Activated T-cell treated with anti-CD3 and anti-CD28 coated beads, Interleukin-2, amount 50 U/mL, for 72 hours (primary cell): ENCODE measurements at places on chromosomes 12 and 14. TPM values are rescaled to one million over a fixed set of nuclear protein-coding genes. Genes with fewer than 3 reads are reported as not detected.

- no peaks in the 10 kb centered on the region for H3K36me3 ChIP-seq
- H3K4me1 ChIP-seq: no peaks in the 10 kb centered on the region
- H3K4me3 ChIP-seq: no peak overlapping the region
- no peak for DNase-seq
Observed at GRCh38 chr12:22755629-22756028, 130.7 kb downstream of the ETNK1 start.

GRCh38 chr12:6263931-6264330, 46.6 kb upstream of the PLEKHG6 start:
- no peaks in the 10 kb centered on the region for H3K27me3 ChIP-seq
- DNase-seq: no peak
- no peaks in the 10 kb centered on the region for H3K36me3 ChIP-seq
- H3K4me3 ChIP-seq: no peak overlapping the region

DNA sequence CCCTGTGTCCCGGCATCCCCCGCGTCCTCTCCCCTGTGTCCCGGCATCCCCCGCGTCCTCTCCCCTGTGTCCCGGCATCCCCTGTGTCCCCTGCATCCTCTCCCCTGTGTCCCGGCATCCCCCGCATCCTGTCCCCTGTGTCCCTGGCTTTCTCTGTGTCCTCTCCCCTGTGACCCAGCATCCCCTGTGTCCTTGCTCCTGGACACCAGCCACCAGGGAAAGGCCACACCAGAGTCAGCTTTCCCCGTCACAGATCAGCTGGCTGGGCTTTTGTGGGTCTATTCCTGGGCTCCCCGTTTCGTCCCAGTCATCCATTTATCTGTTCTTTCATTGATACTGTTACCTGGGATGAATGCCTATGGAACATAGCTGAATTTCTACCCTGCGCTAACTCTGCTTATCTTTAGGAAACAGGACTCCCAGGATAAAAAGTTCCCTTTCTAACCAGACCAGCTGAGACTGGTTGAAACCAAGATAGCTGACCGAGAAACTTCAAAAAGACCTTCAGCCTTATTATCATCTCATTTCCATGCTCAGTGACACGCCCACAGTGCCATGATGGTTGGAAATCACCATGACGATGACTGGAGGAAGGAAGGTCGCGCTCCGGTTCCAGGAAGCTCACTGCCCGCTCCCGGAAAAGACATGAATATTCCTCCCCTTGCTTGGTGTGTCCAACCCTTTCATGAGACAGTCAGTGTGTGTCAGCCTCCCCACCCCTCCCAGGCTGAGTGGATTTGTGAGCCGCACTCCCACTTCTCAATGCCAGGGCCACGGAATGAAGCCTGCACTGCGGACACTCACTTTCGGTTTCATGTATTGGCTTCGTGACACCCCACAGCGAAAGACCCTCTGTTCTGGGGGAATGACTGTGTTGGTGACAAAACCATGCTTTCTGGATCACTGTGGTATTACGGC, 276.4 kb upstream of the SFSWAP start:
- no peak overlapping the region for H3K27ac ChIP-seq
- no peak overlapping the region for H3K4me3 ChIP-seq
- peaks cover 15% of the 10 kb centered on the region for H3K27me3 ChIP-seq
- no peaks in the 10 kb centered on the region for H3K4me1 ChIP-seq
- no peaks in the 10 kb centered on the region for H3K36me3 ChIP-seq
- DNase-seq: no peak

DNA sequence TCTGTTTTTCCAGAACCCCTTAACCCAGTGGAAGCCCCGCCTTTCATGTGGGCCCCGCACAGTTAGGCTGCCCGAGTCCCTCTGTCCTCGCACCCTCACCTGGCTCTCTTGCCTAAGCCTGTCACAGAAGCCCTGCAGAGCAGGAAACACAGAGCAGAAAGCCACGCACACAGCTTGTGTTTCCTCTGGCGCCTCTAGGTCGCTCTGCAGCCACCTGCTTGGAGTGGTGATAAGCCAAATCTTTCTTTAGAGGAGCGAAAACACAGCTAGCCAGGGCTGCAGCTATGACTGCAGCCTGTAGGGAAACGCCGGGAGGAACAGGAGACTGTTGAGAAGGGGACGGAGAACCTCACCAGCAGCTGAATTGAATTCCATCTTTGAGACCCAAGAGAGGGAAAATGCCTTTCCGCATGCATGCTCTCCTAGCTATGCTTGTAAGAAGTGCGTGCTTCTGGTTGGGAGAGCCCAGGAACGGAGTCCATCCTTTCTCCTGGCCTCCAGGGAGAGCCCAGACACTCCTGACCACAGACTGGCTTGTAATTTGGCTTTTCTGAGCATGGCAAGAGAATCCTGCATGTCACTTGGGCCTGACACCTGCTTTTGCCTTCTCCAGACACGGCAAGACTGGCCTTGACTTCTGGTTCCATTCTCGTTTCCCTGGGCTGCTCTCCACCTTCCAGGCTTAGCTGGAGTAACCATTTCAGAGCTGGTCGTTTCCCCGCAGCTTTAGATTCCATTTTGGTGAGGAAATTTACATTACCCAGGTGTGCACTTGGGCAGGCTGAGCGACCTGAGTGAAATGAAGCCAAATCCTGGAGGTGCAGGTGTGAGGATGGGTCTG, 301.6 kb downstream of the CACNA1C start:
- no peak for DNase-seq
- peaks cover 38% of the 10 kb centered on the region for H3K27me3 ChIP-seq
- H3K27ac ChIP-seq: no peak overlapping the region
- H3K36me3 ChIP-seq: no peaks in the 10 kb centered on the region
- peaks cover 22% of the 10 kb centered on the region for H3K4me1 ChIP-seq

DNA sequence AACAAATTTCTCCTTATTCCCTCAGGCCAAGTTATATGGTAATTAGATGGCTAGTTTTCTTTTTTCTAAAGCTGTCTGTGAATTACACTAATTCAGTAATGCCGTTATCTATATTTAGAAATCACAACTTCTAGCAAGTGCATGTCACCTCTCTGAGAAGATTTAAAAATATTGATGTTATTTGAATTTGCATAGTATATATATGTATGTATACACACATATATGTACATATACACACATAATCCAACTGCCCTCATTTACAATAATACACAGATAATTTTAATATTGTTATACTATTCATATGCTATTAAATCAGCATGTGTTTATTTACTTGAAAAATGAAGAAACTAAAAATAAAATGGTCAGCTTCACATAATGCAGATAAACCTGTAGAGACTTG, 563.9 kb downstream of the SLC16A7 start:
- H3K27ac ChIP-seq: no peak overlapping the region
- no peaks in the 10 kb centered on the region for H3K4me1 ChIP-seq
- H3K36me3 ChIP-seq: no peaks in the 10 kb centered on the region
- no peak overlapping the region for H3K4me3 ChIP-seq
- no peaks in the 10 kb centered on the region for H3K27me3 ChIP-seq
- DNase-seq: no peak

- no peak overlapping the region for H3K4me3 ChIP-seq
- H3K36me3 ChIP-seq: no peaks in the 10 kb centered on the region
- no peaks in the 10 kb centered on the region for H3K27me3 ChIP-seq
- H3K4me1 ChIP-seq: no peaks in the 10 kb centered on the region
- H3K27ac ChIP-seq: no peak overlapping the region
Observed at GRCh38 chr14:81235096-81235495, 14.3 kb upstream of the GTF2A1 start.

DNA sequence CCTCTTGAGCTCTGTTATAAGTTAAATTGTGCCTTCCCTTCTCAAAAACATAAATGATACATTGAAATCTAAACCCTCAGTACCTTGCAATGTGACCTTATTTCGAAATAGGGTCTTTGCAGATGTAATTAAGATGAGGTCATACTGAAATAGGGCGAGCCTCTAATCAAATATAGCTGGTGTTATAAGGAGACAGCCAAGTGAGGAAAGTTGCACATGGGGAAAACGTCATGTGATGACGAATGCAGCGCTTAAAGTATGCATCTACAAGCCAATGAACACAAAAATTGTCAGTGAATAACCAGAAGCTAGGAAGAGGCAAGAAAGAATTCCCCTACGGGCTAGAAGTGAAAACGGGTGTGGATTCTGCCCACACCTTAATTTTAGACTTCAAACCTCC, 305.2 kb upstream of the FOXG1 start:
- no peaks in the 10 kb centered on the region for H3K4me1 ChIP-seq
- H3K27ac ChIP-seq: no peak overlapping the region
- no peaks in the 10 kb centered on the region for H3K36me3 ChIP-seq
- H3K27me3 ChIP-seq: no peaks in the 10 kb centered on the region
- no peak overlapping the region for H3K4me3 ChIP-seq
- DNase-seq: no peak

DNA sequence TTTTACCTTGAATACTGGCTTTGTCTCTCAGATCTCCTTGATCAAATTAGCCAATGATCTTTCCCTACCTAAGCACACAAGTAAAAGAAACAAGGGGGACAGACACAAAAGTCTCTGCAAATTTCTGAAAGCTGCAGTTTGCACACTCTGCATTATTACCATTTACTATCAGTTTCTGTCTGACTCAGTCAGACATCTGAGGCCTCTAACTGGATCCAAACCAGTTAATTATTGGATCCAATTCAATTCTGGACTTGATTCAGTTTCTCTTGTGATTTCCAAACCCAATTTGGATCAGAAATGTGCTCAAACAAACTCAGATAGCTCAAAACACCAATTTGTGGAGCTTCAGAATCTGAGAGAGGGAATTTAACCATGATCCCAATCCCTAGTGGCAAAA, 16.6 kb downstream of the SSTR1 start:
- H3K36me3 ChIP-seq: no peaks in the 10 kb centered on the region
- DNase-seq: no peak
- no peaks in the 10 kb centered on the region for H3K27me3 ChIP-seq

DNA sequence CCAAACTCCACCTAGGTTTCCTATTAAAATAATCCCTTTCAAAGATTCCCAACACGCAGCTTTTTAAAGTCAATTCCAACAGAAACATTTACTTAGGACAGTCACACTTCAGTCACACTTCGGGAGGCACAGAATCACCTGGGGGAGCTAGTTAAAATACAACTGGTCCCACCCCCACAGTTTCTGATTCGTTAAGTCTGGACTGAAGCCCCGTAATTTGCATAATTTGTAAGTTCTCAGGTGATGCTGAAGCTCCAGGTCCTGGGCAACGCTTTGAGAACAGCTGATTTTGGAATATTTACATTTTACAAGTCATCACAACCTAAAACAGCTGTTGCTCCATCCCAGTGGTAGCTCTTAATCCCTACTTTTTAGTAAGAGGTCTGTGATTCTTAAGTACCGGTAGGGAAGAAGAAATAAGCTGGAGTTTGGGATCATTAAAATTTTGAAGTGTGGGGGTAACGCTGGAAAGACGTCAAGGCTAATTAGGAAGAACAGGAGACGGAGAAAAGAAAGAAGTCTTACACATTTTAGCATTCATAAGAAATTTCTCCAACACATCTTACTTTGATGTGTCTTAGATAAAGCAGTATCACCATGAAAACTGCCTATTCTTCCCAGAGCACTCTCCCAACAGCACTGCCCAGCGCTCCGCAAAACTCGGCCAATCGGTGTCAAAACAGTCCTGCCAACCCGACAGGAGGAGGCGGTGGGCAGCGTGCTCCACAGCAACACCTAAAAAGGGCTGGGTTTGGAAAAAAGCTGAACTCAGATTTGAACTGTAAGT, 1.1 kb downstream of the IPO8 start:
- H3K4me1 ChIP-seq: peaks cover 42% of the 10 kb centered on the region
- peaks cover 3% of the 10 kb centered on the region for H3K36me3 ChIP-seq
- peak overlapping the region; percentile 93 for H3K4me3 ChIP-seq
- peak; percentile 12 for DNase-seq
- peak overlapping the region; percentile 91 for H3K27ac ChIP-seq

GRCh38 chr14:104161602-104162367, 23.4 kb downstream of the KIF26A start:
- no peaks in the 10 kb centered on the region for H3K36me3 ChIP-seq
- no peak overlapping the region for H3K27ac ChIP-seq
- H3K4me1 ChIP-seq: no peaks in the 10 kb centered on the region
- H3K27me3 ChIP-seq: no peaks in the 10 kb centered on the region
- no peak for DNase-seq

DNA sequence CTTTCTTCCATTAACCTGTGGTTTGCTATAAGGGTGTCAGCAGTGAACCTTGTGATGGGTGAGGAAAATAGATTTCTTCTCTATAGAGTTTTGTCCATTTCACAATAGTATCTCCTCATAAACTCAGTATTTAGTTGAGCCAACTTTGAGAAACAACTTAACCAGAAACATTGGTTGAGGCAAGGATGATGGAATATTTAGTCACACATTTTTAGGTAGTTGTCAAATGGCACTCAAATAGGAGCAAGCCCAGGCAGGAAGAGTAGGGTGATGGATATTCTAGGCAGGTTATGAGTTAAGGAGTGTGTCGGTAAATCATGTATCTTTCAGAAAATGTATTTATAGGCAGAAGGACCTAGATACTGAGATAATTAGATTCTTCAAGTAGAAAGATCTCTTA, 1267.6 kb downstream of the SLC16A7 start:
- H3K27me3 ChIP-seq: no peaks in the 10 kb centered on the region
- no peaks in the 10 kb centered on the region for H3K4me1 ChIP-seq
- H3K27ac ChIP-seq: no peak overlapping the region
- H3K4me3 ChIP-seq: no peak overlapping the region
- no peak for DNase-seq

- H3K27me3 ChIP-seq: peaks cover 22% of the 10 kb centered on the region
- no peak overlapping the region for H3K4me3 ChIP-seq
- DNase-seq: no peak
- H3K36me3 ChIP-seq: no peaks in the 10 kb centered on the region
- no peak overlapping the region for H3K27ac ChIP-seq
- no peaks in the 10 kb centered on the region for H3K4me1 ChIP-seq
Observed at GRCh38 chr12:13945641-13946040, 35.8 kb downstream of the GRIN2B start.

DNA sequence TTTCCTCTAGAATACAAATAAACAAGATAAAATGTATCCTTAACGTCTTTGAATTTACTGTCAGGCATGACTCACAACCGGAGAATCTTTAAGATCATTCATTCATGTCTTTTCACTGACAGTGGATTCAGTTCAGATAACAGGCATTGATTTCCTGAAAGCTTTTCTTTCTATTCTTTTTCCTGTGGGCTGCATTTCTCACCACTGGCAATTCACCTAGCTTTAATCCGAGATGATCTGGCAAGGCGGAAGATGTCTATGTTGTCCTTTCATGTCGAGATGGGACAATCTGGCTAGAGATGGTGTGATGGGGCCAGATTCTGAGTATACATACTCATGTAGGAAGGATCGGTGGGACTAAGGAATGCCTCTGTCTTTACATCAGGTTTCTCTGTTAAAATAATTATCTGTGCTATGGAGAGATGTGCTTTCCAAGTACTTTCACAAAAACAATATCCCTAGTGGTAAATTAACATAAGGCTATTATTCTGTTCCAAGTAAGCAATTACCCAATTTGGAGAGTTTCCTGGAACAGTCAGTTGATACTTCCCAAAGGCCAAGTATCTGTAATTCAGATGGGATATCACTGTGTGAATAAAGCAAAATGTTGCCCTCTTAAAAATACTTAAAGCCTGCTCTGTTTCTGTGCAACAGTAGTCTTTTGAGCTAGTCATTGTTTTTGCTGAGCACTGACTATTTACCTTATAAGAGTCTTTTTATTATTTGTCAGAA, 17.8 kb downstream of the ACSS3 start:
- H3K36me3 ChIP-seq: no peaks in the 10 kb centered on the region
- H3K4me1 ChIP-seq: no peaks in the 10 kb centered on the region
- H3K27me3 ChIP-seq: no peaks in the 10 kb centered on the region
- DNase-seq: no peak

CEP128 gene
- 16.9 TPM for total RNA-seq

IFNG gene
- 77.1 TPM for total RNA-seq

RBM25 gene
- total RNA-seq: 92.3 TPM

KRT73 gene
- 0.36 TPM for total RNA-seq

MUCL1 gene
- total RNA-seq: not detected

PPFIA2 gene
- total RNA-seq: not detected

M6PR gene
- total RNA-seq: 149 TPM

SDR9C7 gene
- total RNA-seq: not detected

TMTC3 gene
- total RNA-seq: 9.8 TPM
